ENCODE measurements at places on chromosomes 3 and 15.

- DNase-seq, result no peak
Observed at GRCh38 chr15:78070049-78070700, 7.3 kb downstream of the TBC1D2B start.

- DNase-seq, result no peak
Observed at GRCh38 chr3:131547585-131547984, 44.8 kb upstream of the MRPL3 start.

DNA sequence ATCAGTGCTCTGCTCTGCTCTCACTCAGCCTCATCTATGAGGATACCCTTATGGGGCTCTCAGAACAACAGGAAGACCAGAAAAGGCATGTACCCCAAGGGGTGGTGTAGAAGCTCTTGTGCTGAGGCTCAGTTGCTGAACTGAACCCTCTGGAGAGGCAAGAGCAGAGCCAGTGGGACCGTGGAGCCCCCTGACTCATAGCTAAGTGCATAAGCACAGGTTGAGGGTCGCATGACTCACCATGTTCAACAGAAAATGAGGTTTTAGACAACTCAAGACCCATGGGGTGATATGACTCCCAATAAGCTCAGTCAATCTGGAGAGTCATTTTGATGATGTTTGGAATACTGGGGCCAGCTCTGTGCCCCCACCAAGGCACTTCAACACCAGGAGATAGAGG, 37.3 kb downstream of the CRYGS start:
- DNase-seq, result no peak

DNA sequence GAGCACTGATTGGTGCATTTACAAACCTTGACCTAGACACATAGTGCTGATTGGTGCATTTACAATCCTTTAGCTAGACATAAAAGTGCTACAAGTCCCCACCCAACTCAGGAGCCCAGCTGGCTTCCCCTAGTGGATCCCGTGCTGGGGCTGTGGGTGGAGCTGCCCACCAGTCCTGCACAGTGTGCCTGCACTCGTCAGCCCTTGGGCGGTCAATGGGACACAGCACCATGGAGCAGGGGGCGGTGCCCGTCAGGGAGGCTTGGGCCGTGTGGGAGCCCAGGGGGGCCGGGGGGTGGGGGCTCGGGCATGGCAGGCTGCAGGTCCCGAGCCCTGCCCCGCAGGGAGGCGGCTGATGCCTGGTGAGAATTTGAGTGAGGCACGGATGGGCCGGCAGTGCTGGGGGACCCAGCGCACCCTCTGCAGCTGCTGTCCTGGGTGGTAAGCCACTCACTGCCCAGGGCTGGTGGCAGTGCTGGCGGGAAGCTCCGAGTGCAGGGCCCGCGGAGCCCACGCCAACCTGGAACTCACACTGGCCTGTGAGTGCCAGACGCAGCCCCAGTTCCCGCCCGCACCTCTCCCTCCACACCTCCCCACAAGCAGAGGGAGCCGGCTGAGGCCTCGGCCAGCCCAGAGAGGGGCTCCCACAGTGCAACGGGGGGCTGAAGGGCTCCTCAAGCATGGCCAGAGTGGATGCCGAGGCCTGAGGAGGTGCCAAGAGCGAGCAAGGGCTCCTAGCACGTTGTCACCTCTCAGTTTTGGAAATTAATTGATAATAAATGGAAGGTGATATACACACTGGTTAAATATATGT, 207.7 kb downstream of the RAP2B start:
- no peak for DNase-seq

DNA sequence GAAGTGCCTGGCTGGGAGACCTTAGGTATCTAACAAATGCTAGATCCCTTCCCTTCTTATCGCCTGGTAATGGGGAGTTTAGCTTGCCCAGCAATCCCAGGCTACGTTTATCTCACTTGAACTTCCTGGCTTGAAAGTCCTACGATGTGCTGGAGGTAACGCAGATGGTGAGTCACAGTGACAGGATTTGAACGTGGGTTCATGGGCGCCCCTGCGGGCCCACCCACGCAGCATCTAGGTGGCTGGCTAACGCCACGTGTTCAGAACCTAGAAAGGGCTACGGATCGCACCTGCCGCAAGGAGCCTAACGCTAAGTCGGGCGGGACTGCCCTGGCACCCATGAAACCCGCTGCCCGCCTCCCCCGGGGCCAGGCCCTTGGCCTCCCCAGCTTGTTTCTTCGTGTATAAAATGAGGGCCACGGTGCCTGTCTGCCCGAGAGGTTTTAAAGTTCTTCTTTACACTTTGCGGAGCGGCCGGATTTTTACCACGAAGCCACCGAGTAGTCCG, 600 bp upstream of the USP3 start:
- peak; percentile 61 for DNase-seq

DNA sequence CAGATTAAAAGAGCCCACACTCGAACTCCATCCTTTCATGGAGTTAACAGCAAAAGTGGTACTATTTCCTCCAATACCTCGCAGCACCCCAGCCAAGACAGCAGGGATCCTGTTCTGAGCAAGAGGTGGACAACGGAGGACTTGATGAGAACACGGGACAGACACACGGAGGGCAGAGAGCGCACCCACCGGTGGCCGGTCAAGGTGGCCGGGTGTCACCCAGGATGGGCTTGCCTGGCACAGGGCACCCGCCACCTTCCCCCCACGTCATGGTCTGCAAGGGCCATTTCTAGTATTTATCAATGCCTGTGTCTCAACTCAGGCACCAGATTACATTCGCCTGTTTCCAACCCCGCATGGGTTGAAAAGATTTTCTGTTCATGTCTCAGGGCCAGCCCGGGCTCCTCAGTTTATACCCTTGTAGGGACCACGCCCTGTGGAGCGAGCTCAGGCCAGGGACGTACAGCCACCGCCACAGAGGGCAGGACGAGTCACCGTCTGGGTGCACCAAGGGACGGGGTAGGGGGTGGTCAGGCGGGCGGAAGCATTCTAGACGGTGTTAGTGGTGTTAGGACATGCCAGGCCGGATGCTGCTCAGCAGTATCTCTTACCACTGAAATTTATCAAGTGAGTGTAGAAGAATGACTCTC, 64.2 kb downstream of the CYFIP1 start:
- no peak for DNase-seq

DNA sequence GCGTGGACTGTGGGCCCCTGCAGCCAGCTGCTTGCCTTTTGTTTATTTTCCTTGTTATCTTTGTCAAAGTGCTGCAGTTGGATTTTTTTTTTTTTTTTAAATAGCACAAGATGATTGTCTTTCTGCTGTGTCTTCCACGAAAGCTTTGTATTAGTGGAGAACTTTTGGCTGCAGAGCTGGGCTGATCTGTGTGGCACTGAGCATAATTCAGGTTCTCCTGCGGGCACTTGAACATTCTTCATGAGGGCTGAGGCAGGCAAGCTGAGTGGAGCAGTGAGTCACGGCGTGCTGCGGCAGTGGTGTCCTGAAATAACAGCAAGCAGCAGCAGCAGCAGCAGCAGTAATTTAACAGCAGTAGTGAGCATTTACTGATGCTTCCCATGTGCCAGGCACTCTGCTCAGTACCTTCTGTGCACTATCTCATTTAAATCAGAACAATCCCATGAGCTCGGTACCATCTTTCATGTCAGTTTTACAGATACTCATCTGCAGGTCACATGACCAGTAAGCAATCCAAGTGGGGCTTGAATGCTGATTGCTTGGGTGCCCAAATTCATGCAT, 45.8 kb downstream of the MITF start:
- DNase-seq, result no peak

GRCh38 chr3:191528589-191528988, 67.6 kb downstream of the PYDC2 start:
- DNase-seq, result no peak

- DNase-seq, result no peak
Observed at GRCh38 chr3:16868513-16868912, 16.2 kb upstream of the PLCL2 start.

DNA sequence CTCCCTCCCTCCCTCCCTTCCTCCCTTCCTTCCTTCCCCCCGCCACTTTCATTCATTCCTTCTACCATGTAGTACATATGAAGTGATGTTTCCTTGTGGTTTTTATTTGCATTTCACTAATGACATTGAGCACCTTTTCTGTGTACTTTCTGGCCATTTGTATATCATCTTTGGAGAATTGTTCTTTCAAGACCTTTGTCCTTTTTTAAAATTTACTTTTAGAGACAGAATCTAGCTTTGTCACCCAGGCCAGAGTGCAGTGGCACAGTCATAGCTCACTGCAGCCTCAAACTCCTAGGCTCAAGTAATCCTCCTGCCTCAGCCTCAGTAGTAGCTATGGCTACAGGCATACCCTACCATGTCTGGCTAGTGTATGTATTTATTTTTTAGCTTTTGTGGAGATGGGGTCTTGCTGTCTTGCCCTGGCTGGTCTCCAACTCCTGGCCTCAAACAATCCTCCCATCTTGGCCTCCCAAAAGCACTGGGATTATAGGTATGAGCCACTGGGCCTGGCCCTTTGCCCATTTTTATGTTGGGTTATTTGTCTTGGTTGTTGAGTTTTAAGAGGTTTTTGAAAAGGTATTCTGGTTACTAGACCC, 42.0 kb upstream of the CTDSPL2 start:
- DNase-seq, result no peak

- DNase-seq, result no peak
Observed at GRCh38 chr3:108432431-108432830, 78.0 kb downstream of the MYH15 start.

- no peak for DNase-seq
Observed at GRCh38 chr3:176147251-176147650, 1050.0 kb downstream of the TBL1XR1 start.

GRCh38 chr3:149356630-149357029, 20.8 kb downstream of the TM4SF1 start:
- no peak for DNase-seq

GRCh38 chr3:142276781-142277180, 51.4 kb upstream of the GK5 start:
- DNase-seq, result no peak

- no peak for DNase-seq
Observed at GRCh38 chr15:57654153-57654852, 52.2 kb upstream of the POLR2M start.

DNA sequence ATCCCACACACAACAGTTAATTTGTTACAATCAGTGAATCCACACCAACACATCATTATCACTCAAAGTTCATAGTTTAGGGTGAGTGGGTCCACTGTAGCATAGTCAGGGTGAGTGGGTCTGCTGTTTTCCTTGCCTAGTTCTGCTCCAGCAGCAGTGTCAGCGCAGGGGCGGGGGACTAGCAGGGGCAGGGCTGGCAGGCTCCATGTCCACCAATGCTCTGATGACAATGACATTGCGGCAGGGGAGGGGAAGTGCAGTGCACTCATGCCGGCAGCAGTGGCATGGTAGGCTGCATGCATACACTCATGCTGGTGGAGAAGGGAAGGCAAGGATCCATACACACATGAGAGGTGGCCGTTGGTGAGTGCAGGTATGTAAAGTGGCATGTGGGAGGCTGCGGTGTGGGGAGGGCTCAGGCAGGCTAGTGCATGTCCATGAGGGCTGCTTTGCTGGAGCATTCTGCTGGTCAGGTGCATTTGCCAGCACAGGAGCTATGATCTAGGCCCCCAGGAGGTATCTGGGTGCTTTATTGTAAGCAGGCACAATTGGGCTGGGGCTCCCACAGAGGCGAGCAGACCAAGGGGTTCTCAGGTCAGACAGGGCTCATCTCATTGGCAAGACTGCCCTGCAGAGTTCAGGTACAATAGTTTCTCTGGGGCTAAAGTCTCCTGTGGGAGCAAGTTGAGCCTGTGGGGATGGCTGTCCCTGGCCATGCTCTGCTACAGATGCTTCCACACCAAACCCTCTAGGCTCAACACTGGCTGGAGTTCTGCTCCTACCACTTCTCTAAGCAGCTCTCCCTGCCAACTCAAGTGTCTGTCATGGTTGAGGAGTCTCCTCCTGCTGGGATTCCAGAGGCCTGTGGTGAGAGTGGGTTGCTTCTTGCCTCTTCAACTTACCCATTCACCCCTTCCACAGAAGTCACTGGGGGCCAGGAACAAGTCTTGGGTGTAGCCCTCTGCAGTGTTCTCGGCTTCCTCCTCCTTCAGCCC, 81.3 kb downstream of the KCNAB1 start:
- DNase-seq, result no peak

DNA sequence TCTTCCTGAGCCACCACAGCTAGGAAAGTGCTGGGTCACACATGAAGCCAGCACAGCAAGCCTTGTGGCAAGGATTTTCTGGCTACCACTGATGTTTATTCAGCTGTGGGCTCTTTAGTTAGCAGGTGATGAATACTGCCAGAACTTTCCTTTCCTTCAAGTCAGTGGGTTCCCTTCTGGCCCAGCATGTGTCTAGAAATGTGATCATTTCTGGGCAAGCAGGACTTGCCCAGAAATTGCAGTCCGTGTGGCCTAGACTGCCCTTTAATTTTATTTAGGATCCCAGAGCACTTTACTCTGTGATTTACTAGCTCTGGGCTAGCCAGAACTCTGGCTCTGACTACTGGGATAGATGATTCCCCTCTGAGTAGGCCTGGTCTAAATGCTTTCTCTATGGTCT, 397.5 kb downstream of the ZIC4 start:
- no peak for DNase-seq

- no peak for DNase-seq
Observed at GRCh38 chr3:40745381-40746106, 220.8 kb downstream of the ZNF621 start.

GRCh38 chr3:171895291-171895690, 52.1 kb downstream of the TMEM212 start:
- DNase-seq, result no peak

GRCh38 chr15:39511000-39511915, 69.6 kb upstream of the THBS1 start:
- DNase-seq, result no peak

- no peak for DNase-seq
Observed at GRCh38 chr3:74489050-74489792, 125.2 kb downstream of the CNTN3 start.

DNA sequence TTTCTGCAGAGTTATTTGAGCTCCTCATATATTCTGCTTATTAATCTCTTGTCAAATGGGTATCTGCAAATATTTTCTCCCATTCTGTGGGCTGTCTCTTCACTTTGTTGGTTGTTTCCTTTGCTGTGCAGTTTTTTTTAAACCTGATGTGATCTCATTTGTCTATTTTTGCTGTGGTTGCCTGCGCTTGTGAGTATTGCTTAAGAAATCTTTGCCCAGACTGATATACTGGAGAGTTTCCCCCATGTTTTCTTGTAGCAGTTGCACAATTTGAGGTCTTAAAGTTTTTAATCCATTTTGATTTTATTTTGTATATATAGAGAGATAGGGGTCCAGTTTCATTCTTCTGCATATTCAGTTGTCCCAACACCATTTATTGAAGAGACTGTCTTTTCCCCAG, 102.3 kb downstream of the POLQ start:
- no peak for DNase-seq

DNA sequence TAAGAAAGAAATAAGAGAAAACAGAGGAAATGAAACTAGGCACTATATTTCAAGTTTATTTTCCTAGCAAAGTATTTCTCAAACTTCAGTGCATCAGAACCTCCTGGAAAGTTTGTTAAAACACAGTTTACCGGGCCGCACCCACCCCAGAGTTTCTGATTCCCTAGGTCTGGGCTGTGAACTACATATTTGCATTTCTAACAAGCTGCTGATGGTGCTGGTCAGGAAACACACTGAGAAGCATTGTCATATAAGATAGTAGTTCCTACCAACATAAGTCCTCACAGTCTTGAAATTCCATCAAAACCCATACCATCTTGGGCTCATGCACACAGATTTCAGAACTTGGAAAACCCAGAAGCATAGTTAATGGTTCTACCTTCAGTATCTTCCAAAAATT, 8.3 kb downstream of the SLC9A9 start:
- no peak for DNase-seq
